OCI-M1 (cell line): ENCODE measurements at places on chromosomes 12 and 14.

DNA sequence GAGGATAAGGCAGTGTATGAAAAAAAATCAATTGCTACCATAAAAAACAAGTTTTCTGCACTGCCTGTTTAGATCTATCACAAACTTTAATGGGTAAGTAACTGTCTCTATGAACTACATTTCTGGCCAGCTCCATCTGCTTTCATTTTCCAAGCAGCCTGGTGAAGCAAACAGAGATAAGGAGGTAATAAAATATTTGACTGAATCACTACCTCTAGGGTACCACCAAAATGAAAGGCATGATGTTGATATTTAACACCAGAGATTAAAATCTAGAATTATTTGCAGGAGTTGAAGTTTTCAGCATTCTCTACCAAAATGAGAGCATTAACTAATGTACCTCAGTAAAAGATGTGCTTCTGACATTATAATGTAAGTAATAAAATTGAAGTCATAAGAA is 863.5 kb upstream of the MGAT4C start:
- peak; percentile 61 for DNase-seq

DNA sequence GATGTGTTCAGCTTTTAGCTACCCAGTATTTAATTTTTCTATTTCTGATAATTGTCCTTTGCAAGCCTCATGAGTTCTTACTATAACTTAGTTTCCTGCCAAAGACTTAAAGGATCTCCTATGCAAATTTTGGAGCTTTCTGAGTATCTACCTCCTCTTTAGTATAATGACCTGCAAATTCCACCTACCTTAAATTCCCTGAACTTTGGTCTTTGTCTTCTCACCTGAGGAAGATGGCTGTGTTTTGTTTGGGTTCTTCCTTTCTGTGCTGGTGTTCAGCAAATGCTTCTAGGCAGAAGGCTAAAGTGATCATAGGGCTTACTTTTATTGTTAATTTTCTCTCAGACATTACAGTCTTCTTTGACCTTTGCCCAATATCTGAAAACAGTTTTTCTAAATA is 142.8 kb downstream of the FUT8 start:
- DNase-seq, result no peak

GRCh38 chr12:114339626-114340025 is 66.3 kb downstream of the TBX5 start:
- DNase-seq, result no peak

- DNase-seq, result no peak
Observed at GRCh38 chr12:107560165-107560898, 125.3 kb upstream of the PWP1 start.

DNA sequence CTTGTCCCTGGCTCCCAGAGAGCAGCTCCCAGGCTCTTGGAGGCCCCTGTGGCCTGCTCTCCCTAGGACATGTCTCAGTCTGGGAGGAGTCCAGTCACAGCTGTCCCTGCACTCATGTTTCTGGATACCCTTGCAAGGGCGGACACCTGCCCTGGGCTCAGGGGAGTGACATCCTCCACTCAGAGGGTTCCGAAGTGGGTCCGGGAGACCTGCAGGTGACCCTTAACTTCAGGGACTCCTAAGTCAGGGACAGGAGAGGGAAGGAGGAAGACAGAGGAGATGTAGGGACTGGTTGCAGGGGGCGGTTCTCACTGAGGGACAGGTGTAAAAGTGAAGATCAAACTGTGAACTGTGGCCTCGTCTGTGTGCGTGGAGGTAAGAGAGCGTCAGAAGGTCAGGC is 37.6 kb downstream of the CACNA2D4 start:
- DNase-seq, result no peak

- no peak for DNase-seq
Observed at GRCh38 chr12:94561943-94562411, 88.4 kb downstream of the TMCC3 start.

GRCh38 chr12:68031174-68031573 is 41.9 kb downstream of the IFNG-AS1 start:
- DNase-seq, result no peak

DNA sequence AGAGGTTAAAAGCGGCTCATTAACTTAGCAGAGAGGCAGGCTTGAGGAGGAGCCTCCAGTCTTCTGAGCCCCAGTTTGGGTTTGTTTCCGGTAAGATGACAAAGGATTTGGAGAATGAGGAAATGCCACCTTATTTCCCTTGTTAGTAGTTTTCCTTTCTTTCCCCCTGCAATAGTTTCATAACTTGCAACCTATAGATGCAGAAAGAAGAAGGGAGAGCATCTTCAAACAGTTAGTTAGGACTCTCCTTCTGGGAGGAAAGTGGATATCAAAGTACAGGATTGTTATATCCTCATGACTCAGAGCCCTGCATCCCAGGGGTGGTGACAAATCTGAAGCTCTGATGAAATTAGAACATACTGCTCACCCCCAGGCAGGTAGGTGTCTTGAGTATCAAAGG is 180.7 kb upstream of the SLC38A2 start:
- no peak for DNase-seq

- no peak for DNase-seq
Observed at GRCh38 chr14:93330609-93331000, 2.2 kb downstream of the BTBD7 start.
